ENCODE measurements at places on chromosomes 7 and 10. TPM values are rescaled to one million over a fixed set of nuclear protein-coding genes. Genes with fewer than 3 reads are reported as not detected.

GRCh38 chr10:124242365-124242764 lies 149.0 kb upstream of the CHST15 start:
- no peaks in the 10 kb centered on the region for H3K4me1 ChIP-seq
- no peaks in the 10 kb centered on the region for H3K36me3 ChIP-seq
- H3K4me3 ChIP-seq: no peak overlapping the region
- no peaks in the 10 kb centered on the region for H3K27me3 ChIP-seq
- no peak for DNase-seq
- no peak overlapping the region for H3K27ac ChIP-seq

SLC29A4 gene
- 12.6 TPM for total RNA-seq

DNA sequence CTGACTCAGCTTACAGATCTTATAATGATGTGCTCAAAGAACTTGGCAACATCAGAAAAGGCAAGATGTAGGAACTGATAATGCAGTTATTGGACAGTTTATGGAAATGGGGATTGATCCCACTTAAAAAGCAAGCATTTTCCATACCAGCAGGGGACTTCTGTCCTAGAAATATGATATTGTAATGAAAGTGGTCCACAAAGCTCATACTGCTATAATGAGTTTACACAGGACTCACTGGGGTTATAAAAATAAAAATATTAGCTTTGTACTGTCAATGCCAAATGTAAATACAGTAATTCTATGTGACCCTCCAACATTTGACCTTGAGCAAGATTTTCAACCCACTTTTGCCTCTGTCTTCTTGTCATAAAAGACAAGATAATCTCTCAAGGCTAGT lies 145.5 kb upstream of the SEM1 start:
- no peak for DNase-seq
- no peak overlapping the region for H3K4me3 ChIP-seq
- H3K27ac ChIP-seq: no peak overlapping the region
- H3K27me3 ChIP-seq: no peaks in the 10 kb centered on the region
- no peaks in the 10 kb centered on the region for H3K36me3 ChIP-seq

DNA sequence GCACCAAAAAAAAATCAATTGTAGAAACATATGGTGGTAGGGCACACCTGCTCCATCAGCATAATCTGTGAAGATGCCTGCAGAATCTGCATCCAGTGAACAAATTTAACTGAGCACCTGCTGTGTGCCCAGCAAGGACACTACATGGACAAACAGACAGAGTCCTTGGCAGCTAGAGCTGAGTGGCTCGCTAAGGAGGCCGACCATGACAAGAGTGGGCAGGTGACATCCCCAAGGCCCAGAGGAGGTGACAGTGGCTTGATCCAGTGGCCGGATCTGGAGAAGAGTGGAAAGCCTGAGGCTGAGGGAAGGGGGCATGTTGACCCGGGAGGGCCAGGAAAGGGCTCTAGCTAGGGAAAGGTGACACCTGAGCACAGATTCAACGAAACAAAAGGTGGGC lies 68.1 kb downstream of the MAD1L1 start:
- peak; percentile 38 for DNase-seq
- peaks cover 6% of the 10 kb centered on the region for H3K36me3 ChIP-seq
- H3K4me3 ChIP-seq: no peak overlapping the region
- no peak overlapping the region for H3K27ac ChIP-seq
- H3K27me3 ChIP-seq: no peaks in the 10 kb centered on the region

LCOR gene
- 36.9 TPM for total RNA-seq

- H3K27ac ChIP-seq: no peak overlapping the region
- no peaks in the 10 kb centered on the region for H3K27me3 ChIP-seq
- no peaks in the 10 kb centered on the region for H3K4me1 ChIP-seq
- DNase-seq: peak; percentile 77
- no peaks in the 10 kb centered on the region for H3K36me3 ChIP-seq
Measured at GRCh38 chr7:117582219-117582704, 102.4 kb downstream of the CFTR start.

GRCh38 chr7:128842674-128843641 lies 12.8 kb downstream of the FLNC start:
- no peak overlapping the region for H3K4me3 ChIP-seq
- H3K27me3 ChIP-seq: no peaks in the 10 kb centered on the region
- no peak overlapping the region for H3K27ac ChIP-seq
- DNase-seq: no peak
- H3K36me3 ChIP-seq: peaks cover 10% of the 10 kb centered on the region

DNA sequence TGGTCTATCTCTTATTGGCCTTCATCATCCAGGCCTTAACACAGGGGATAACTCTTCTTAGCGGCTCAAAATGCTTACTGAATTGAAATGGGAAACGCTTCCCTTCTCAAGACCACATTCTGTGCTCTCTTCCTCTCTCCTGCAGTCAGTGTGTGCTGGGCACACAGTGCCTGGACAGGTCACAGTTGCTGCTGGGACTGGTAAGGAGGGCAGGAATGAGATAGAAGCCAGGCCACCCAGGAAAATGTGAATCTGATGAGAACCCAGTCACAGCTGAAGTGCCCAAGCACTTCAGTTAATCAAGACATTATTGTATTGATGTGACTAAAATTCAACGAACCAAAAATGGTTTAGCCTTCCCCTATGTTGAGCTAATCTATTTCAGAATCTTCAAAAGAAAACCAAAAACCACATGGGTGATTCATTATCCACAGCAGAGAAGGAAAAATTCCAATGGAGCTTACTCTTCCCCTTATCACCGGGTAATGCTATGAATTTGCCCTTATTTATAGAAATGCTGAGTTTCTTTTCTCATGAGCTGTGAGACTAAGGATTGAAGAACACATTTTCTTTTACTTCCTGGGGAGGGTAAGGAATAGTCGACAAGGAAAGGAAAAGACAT lies 41.2 kb upstream of the PLPP4 start:
- no peak for DNase-seq
- no peaks in the 10 kb centered on the region for H3K36me3 ChIP-seq
- no peak overlapping the region for H3K4me3 ChIP-seq
- no peaks in the 10 kb centered on the region for H3K4me1 ChIP-seq
- H3K27me3 ChIP-seq: no peaks in the 10 kb centered on the region

DNA sequence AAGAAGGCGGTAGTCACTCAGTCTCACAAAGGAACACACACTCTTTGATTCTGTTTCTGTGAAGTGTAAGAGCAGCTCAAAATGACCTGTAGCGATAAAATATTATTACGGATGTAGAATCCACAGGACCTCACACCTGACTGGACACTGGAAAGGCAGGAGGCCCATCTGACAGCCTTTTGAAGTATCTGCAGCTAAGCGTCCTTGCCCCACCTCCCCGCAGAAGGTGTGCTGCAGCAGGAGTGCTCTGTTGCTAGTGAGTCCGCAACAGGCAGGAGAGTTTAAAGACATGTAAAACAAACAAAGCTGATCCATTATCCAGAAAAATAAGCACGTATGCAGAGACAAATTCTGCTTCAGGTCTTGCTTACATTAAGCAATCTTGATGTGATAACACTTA lies 355.5 kb downstream of the GPR158 start:
- H3K27ac ChIP-seq: no peak overlapping the region
- H3K4me1 ChIP-seq: no peaks in the 10 kb centered on the region

WASL gene
- total RNA-seq: 36.7 TPM

GRCh38 chr10:119724593-119725516 lies 995 bp upstream of the INPP5F start:
- H3K4me3 ChIP-seq: peak overlapping the region; percentile 78
- peak overlapping the region; percentile 78 for H3K27ac ChIP-seq
- no peaks in the 10 kb centered on the region for H3K36me3 ChIP-seq
- DNase-seq: no peak
- H3K4me1 ChIP-seq: peaks cover 18% of the 10 kb centered on the region

DNA sequence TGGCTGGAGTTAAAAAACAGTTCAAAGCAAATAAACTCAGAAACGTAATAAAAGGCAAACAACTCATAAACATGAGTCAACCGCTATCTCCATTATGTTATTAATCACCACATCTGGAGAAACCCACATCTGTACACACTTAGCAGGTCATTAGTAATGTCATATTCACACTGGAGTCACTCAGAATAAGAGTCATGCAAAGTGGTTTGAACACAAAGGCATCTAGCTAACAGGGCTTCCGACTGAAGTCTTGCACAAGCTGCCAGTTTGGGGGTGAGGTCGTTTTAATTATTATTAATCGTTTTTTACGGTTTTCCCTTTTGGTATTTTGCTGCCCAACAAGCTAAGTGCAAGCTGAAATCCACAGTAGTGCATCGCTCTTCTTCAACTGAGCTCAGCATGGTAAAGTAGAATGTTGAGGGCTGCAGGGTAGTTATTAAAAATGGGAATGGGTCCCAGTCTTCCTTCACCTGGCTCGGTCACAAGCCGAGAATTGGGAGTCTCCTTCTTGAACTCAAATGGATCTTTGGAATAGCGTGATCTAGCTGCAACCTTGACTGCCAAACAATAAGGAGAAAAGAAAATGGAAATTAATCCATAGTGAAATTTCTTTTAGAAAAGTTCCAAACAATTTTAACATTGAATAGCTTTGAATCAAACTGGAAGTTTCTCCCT lies 663.5 kb downstream of the KCNMA1 start:
- H3K4me1 ChIP-seq: no peaks in the 10 kb centered on the region
- H3K4me3 ChIP-seq: no peak overlapping the region
- no peak for DNase-seq
- H3K27me3 ChIP-seq: peaks cover 17% of the 10 kb centered on the region
- no peaks in the 10 kb centered on the region for H3K36me3 ChIP-seq
- no peak overlapping the region for H3K27ac ChIP-seq

- H3K4me1 ChIP-seq: no peaks in the 10 kb centered on the region
- no peak overlapping the region for H3K4me3 ChIP-seq
- H3K27ac ChIP-seq: no peak overlapping the region
- no peaks in the 10 kb centered on the region for H3K36me3 ChIP-seq
Measured at GRCh38 chr10:8534096-8534495, 479.6 kb downstream of the GATA3 start.

DNA sequence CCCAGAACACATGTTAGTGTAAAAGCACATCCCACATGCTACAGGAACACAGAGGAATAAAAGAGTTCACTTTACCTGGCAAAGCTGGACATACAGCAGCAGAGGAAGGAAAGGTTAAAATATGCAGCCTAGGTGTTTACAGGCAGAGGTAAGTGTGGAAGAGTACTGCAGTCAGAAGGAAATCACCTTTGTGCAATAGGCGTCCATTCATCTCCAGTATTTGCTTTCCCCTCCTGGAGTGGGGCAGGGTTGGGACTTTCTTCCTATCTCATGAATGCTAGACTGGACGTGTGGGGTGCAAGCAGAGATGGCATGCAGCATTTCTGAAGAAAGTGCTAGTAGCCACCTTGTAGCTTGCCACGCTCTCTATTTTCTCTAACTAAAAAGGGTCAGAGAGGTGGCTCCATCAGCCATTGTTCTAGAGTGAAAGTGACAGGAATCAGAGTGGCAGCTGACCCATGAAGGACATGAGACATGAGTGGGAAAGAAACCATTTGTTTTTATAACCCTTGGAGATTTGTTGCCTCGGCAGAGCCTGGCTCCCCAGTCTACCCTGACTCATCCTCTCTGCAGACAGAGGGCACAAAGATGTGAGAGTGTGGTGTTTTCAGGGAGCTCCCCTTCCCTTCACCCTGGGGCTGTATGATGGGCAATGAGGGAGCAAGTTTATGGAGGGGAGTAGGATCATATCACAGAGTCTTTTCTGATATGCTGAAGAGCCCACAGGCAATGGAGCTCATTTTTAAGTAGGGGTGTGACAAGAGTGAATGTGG lies 101.2 kb upstream of the SEC61G start:
- no peak overlapping the region for H3K4me3 ChIP-seq
- DNase-seq: no peak
- H3K27me3 ChIP-seq: no peaks in the 10 kb centered on the region
- H3K27ac ChIP-seq: no peak overlapping the region
- H3K4me1 ChIP-seq: no peaks in the 10 kb centered on the region

COMMD3 gene
- 16.1 TPM for total RNA-seq

- H3K36me3 ChIP-seq: peaks cover 71% of the 10 kb centered on the region
- H3K27ac ChIP-seq: no peak overlapping the region
Measured at GRCh38 chr7:130021105-130021834, 29.9 kb downstream of the ZC3HC1 start.

GRCh38 chr7:43454936-43455518 lies 127.9 kb upstream of the STK17A start:
- no peak overlapping the region for H3K4me3 ChIP-seq
- H3K4me1 ChIP-seq: peaks cover 7% of the 10 kb centered on the region
- H3K36me3 ChIP-seq: no peaks in the 10 kb centered on the region
- H3K27ac ChIP-seq: no peak overlapping the region
- no peak for DNase-seq
- no peaks in the 10 kb centered on the region for H3K27me3 ChIP-seq

LRRD1 gene
- not detected for total RNA-seq

ELN gene
- total RNA-seq: 1.3 TPM

- H3K4me1 ChIP-seq: no peaks in the 10 kb centered on the region
- no peaks in the 10 kb centered on the region for H3K36me3 ChIP-seq
- no peaks in the 10 kb centered on the region for H3K27me3 ChIP-seq
- H3K4me3 ChIP-seq: no peak overlapping the region
- no peak for DNase-seq
Measured at GRCh38 chr7:63065684-63066083, 933.0 kb upstream of the ZNF722 start.

DNA sequence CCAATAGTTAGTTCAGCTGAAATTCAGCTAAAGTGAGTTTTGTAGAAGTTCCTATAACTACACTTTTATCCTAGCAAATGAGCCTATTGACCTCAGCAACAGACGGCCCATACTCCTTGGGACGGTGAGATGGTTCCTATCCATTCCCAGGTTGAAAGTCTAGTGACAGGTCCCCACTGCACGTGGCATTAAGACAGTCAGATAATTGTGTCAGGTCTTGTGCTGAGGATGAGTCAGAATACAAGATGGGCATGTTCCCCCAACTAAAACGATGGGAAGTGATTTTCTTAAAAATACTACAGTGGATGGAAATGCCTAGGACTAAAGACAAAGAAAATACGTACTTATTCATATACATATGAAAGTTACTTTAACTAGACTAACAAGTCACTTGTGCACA lies 2.1 kb downstream of the CAV1 start:
- no peak for DNase-seq
- H3K4me3 ChIP-seq: peak overlapping the region; percentile 90
- H3K36me3 ChIP-seq: no peaks in the 10 kb centered on the region
- H3K27me3 ChIP-seq: peaks cover 23% of the 10 kb centered on the region
- H3K27ac ChIP-seq: no peak overlapping the region

- peak overlapping the region; percentile 93 for H3K4me3 ChIP-seq
- peaks cover 25% of the 10 kb centered on the region for H3K36me3 ChIP-seq
Measured at GRCh38 chr10:131980761-131981428, 828 bp downstream of the BNIP3 start.

Data from endodermal cell (in vitro differentiated cells).